HAP-1 (cell line): ENCODE measurements at places on chromosomes 7 and 10.
A peak's percentile ranks its signal among the peaks of the same experiment; 100 is the strongest.

GRCh38 chr10:93435621-93436397 is 46.3 kb downstream of the MYOF start:
- peak; percentile 67 for DNase-seq

GRCh38 chr7:147646568-147646967 is 944.0 kb upstream of the C7orf33 start:
- DNase-seq, result no peak

GRCh38 chr7:157540020-157540419 is 203.2 kb downstream of the DNAJB6 start:
- DNase-seq, result no peak

- peak; percentile 38 for DNase-seq
These were observed 438 bp downstream of the ARID5B start for GRCh38 chr10:61901829-61902444.

DNA sequence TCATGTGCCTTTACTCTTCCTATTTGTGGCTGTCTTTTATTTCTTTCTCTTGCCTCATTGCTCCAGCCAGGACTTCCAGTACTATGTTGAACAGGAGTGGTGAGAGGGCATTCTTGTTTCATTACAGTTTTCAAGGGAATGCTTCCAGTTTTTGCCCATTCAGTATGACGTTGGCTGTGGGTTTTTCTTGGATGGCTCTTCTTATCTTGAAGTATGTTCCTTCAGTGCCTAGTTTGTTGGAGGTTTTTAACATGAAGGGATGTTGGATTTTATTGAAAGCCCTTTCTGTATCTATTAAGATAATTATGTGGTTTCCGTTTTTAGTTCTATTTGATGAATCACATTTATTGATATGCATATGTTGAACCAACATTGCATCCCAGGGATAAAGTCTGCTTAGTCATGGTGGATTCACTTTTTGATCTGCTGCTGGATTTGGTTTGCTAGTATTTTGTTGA is 96.8 kb downstream of the GLCCI1 start:
- peak; percentile 21 for DNase-seq

GRCh38 chr7:131642429-131642828 is 86.0 kb upstream of the PODXL start:
- DNase-seq, result no peak

GRCh38 chr7:38975944-38976392 is 1.7 kb upstream of the POU6F2 start:
- DNase-seq, result no peak

DNA sequence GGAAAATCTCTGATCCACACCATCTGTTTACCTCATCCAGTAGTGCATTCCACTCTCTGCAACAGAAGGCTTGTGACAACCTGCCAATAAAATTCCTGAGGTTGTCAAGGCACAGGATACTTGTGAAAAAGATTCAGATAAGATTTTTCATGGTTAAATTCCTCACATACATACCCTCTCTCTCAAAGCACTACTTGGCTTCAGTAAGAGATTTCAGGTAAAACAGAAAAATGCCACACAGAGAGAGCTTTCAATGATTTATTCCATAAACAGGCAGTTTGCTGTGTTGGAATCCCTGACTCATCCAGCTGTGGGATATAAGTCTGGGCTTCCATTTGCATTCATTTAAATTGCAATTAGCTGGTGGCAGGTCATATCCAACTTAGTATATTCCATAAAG is 99.7 kb upstream of the CAV2 start:
- DNase-seq, result no peak

DNA sequence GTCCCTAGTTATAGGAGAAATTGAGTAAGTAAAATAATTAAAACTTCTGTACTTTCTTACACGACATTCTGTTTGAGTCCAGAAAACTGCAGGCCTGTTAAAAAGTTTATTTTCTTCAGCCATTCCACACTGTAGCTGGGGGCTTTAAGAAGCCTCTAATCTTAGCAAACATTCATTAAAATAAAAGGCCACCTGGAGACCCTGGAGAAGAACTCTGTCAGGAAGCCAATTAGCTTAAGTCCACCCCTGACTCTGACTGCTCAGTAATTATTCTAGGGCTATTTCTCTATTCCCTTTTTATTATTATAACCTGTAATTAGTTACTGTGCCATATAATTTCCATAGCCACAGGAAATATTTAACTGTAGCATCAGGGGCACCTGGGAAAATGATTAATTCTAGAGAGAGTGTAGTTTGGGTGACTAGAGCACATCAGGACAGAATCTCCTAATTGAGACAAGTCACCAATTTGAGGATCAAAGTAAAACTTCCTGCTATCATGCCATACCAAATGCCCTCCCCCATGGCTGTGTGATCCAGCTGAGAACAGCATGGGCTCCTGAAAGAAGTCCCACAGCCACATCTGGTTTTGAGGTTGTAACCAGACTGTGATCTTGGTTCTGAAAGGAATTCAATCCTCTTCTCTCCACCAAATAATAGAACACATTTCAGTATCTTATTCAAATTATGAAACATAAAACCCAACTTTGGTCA is 1302.3 kb downstream of the XPNPEP1 start:
- DNase-seq, result no peak

DNA sequence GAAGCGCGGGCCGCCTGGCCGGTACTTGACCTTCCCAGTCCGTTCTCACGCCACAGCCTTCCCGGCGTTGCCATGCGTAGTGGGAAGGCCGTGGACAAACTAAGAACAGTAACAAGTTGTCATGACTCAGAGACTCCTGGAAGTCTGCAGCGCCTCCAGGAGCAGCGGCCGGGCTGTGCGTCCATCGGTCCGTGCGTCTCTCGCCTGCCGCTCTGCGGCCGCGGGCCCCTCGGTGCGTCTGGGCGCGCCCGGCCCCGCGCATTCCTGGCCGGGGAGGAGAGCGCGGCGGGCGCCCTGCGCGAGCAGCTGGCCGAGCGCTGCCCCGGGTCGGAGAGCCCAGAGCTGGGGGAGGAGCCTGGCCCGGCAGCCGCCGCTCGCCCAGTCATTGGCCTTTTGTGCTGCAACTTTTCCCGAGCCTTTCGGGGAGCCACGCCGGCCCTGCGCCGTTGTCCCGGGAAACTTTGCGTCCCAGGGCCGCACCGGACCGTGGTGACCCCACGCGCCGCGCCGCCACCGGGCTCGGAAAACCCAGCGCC is 123.7 kb downstream of the TACC2 start:
- peak; percentile 73 for DNase-seq

DNA sequence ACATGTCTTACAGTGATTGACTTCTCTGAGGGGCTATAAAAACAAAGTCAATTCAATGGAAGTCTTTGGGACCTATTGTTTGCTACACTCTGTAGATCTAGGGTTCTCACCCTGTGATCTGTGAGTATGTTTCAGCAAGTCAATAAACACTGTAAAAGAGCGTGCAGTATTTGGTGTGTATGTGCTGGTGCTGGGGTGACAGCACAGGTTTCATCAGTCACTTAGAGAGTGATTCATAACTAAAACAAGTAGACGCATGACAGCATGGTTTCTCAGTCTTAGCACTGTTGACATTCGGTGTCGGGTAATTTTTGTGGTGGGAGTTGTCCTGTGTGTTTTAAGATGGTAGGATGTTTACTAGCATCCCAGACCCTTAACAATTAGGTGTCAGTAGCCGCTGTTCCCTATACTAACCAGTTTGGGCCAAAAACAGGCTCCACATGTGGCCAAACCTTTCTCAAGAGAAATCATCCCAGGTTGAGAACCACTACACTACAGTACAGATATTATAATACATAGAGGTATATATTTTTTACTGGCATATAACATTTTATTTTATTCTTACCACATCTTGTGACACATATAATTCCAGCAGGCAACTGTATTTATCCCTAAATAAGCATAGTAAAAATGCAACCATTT is 411.8 kb downstream of the ARL4A start:
- peak; percentile 11 for DNase-seq

DNA sequence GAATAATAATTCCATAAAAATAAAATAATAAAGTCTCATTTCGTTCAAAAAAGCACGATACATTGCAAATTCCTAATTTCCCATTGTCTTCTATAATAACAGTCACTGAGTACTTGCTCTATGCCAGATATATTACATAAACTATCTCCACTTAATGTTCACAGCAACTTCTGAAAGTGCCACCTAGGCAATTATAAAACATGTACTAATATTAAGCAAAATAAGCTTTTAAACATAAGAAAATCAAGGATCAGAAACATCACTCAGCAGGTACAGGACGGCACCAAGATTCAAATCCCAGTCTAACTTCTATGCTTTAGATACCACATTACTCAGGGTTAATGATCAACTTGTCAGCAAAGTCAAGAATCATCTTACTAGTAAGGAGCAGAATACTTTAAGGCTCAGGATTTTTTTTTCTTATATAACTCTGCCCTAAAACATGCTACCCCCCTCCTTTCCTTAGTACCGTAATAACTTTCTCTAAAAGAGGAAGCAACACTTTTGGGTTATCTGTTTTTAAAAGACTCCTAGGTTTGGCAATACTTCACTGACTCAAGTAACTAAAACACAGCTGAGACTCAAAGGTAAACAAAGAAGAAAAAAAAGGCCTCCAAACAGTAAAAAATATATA is 51.3 kb downstream of the USP6NL start:
- no peak for DNase-seq

GRCh38 chr10:100448951-100449350 is 13.9 kb upstream of the WNT8B start:
- no peak for DNase-seq

GRCh38 chr10:90089719-90090118 is 388.3 kb downstream of the KIF20B start:
- no peak for DNase-seq

DNA sequence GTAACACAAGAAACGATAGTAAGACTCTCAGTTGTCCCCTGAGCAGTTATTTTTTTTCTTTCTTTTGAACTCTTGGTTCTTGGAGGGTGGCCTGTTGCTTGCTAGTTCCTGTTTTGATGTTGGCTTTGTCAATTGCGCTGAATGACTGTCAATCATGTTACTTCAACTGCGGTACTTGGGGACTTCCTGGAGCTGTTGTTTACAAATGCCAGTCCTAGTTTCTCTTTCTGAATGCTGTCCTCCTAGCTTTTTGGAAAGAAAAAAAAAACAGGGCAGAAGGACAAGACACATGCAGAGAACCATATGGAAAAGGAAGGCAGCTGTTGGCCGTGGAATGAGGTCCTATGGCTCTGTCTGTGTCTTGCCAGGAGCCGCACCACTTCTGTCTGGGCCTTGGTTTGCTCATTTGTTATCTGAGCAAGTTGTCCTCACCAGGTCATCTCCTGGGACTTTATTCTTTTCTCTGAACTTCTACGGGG is 7.0 kb upstream of the PDCD4 start:
- DNase-seq, result no peak

- DNase-seq, result no peak
These were observed 41.6 kb downstream of the ERCC6 start for GRCh38 chr10:49497358-49497757.

DNA sequence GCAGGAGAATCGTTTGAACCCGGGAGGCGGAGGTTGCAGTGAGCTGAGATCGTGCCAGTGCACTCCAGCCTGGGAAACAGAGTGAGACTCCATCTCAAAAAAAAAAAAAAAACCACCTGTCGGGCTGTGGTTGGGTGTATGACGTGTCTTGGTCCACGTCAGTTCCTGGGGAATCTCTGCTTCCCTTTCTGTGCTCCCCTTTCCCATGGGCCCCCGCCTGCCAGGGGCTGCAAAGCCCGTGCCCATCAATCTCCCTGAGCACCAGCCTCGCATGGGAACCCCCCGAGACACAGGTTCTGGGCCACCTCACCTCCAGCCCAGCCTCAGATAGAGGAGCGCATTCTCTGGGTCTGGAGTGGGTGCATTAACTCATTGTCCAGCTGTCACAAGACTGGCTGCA is 2.3 kb upstream of the SH2B2 start:
- no peak for DNase-seq

GRCh38 chr7:71625545-71625944 is 493.6 kb downstream of the GALNT17 start:
- no peak for DNase-seq

- DNase-seq, result no peak
These were observed 34.3 kb downstream of the DIP2C start for GRCh38 chr10:655184-655583.

- no peak for DNase-seq
These were observed 82.6 kb upstream of the AUTS2 start for GRCh38 chr7:69515495-69516212.

DNA sequence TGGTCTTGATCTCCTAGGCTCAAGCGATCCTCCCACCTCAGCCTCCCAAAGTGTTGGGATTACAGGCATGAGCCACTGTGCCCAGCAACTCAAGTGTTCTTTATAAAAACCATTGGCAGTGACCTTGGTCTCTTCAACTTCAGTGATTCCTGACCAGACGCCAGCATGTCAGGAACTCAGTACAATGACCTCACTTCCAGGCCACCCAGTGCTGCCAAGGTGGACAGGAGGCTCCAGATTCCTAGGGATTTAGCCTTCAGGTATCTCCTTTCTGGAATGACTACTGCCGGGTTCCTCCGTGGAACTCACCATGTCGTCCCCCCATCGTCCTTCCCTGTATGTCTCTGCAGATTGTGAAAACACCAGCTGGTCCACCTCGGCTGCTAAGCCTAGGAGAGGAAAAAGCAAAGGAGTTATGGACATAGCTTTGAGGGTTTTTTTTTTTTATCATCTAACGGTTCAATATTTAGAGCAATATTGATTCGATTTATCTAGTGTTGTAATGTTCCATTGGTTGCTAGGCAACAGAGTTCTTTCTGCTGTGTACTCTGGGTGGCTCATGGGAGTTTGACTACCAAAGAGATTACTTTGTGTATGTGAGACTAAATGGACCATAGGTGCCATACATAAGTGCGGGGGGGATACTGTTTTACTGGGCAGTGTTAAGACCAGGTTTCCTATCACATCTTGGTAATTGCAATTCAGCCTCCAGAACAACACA is 425.8 kb upstream of the AUTS2 start:
- DNase-seq, result no peak

- peak; percentile 71 for DNase-seq
These were observed 832 bp downstream of the XRCC2 start for GRCh38 chr7:152674860-152675758.

DNA sequence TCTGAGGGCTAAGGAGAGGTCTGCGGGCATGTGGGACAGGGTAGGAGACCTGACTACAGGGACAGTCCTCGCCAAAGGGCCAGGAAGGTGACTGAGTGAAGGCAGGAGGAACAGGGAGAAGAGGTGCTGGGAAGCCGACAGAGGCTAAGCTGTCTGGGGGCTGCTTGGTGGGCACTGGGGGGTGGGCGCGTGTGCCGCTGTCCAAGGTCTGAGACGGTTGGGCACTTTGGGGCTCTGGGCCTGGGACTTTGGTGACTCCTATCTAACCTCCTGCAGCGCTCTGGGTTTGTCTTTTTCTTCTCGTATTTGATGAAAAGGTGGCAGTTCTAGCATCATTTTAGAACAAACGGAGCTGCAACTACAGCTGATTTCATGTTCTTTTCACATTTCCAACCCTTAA is 141.5 kb downstream of the C10orf105 start:
- DNase-seq, result no peak

DNA sequence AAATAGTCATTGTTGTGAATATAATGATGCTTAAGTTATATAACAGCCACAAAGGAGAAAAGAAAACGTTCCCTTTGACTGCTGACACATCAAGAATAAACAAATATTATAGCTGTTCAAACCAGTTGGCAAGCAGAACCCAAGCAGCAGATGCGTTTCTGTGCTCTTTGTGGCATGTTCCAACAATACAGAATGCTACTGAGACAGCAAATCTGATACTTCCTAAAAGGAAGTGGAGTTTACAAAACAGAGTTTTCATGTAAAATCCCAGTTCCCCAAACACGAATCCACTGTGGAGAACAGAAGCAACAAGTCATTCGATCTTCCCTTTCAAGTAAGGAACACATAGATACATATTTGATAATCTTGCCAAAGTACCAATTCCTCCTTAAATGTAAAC is 170.9 kb upstream of the ASAH2 start:
- DNase-seq, result no peak

- DNase-seq, result no peak
These were observed 100.9 kb downstream of the SAMD9 start for GRCh38 chr7:93016681-93017381.

- peak; percentile 62 for DNase-seq
These were observed 3.1 kb upstream of the HOXA9 start for GRCh38 chr7:27168265-27168947.
